ENCODE measurements at places on chromosomes 5 and 9.

GRCh38 chr9:14962193-14962882, 52.1 kb upstream of the FREM1 start:
- no peak for DNase-seq

GRCh38 chr5:52796031-52796430, 8.3 kb downstream of the ITGA1 start:
- no peak for DNase-seq

DNA sequence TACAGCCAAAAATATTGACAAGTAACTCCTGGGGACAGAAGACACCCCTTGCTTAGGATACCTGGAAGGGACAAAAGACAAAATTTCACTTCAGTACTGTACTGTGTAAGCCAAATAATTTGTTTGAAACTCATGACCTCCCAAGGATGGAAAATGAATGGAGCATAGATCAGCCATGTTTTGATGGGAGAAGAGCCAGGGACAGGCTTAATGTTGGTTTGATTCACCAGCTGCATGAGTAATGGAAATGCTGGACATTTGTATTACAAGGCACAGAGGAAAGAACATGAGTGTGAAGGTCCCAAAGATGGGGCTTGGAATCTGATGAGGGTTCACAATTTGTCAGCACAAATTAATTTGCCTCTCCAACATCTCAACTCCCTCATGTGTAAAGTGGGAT, 122.8 kb downstream of the ENC1 start:
- no peak for DNase-seq

DNA sequence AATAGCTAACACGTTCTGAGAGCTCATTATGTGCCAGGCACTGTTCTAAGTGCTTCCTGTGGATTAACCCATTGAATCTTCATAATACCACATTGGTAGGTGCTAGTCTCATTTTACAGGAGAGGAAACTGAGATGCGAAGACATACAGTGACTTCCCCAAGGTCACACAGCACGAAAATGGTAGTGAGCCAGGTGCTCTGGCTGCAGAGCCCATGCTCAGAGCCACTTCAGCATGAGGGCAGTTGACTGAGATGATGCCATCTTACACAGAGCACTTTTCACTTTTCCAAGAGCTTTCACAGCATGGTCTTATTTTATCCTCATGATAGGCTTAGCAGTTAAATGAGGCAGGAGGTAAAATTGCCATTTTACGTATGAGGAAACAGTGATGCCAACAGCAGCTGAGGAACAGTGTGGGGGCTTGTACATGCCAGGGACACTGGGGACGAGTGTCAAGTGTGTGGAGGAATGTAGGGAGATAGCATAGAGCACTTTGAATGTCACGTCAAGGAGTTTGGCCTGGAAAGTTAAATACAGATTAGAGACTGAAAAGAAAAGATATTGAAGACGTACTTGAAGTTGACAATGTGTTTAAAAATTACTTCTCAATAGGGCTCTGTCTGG, 180.0 kb downstream of the KIF4B start:
- no peak for DNase-seq

- no peak for DNase-seq
Measured at GRCh38 chr9:68738358-68738757, 33.3 kb downstream of the PIP5K1B start.

Measured in glutamatergic neuron (in vitro differentiated cells).